WERI-Rb-1 (cell line): ENCODE measurements at places on chromosomes 1 and 21.

DNA sequence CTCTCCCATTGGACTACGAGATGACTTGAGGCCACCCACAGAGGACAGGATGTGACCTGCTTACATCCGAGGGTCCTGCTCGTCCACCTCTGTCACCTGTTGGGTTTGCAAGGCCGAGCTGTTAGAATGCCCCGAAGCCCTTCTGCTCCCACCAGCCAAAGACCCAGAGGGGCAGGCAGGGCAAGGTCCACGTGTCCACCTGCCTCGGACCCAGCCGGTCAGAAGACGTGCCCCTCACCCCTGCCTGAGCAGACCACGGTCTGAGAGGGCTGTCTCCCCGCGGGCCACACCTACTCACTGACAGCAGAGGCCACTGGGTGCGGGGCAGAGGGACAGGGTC, 30.3 kb upstream of the TRAPPC10 start:
- DNase-seq: no peak

DNA sequence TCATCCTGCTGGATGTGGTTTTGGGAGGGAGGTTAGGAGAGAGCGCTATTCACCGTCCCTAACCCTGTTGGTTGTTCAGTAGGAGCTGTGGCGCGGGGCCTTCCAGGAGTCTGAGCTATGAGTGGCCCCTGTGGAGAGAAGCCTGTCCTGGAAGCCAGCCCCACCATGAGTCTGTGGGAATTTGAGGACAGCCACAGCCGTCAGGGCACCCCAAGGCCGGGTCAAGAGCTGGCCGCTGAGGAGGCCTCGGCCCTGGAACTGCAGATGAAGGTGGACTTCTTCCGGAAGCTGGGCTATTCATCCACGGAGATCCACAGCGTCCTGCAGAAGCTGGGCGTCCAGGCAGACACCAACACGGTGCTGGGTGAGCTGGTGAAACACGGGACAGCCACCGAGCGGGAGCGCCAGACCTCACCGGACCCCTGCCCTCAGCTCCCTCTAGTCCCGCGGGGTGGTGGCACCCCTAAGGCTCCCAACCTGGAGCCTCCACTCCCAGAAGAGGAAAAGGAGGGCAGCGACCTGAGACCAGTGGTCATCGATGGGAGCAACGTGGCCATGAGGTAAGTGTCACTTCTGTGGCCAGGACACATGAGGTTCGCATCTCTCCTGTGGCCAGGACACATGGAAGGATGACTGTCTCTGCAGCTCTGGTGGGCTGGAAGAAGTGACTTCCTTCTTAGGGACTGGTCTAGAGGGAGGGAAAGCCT, 1.2 kb downstream of the ZC3H12A start:
- no peak for DNase-seq

DNA sequence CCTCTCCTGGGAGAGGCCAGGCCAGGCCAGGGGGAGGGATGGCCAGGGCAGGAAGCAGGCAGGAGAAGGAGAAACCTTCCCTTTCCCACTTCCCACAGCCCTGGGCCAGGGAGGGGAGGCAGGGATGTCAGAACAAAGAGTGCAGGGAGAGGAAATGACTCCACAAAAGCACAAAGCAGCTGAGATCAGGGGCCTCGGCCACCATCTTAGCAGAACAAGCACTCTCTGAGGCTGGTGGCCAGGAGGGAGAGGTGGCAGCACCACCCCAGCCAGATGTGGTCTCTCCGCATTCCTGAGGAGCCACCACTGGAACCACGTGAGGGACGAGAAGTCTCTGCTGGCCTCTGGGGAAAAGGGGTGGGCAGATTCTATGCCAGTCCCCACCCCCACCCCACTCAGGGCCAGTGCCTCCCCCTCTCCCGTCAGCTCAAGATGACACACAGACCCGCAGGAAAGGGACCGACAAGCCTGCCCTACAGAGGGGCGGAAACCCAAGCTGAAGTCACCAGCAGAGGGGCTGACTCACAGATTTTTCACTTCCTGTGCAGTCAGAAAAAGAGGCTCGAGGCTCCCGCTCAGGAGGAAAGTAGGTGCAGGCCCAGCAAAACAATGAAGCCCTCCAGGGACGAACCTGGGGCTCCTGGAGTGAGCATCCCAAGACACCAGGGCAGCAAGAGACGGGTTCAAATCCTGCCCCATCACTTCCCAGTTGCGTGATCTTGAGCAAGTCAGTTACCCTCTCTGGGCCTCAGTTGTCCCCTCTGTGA, 24.1 kb upstream of the ALDH4A1 start:
- no peak for DNase-seq

DNA sequence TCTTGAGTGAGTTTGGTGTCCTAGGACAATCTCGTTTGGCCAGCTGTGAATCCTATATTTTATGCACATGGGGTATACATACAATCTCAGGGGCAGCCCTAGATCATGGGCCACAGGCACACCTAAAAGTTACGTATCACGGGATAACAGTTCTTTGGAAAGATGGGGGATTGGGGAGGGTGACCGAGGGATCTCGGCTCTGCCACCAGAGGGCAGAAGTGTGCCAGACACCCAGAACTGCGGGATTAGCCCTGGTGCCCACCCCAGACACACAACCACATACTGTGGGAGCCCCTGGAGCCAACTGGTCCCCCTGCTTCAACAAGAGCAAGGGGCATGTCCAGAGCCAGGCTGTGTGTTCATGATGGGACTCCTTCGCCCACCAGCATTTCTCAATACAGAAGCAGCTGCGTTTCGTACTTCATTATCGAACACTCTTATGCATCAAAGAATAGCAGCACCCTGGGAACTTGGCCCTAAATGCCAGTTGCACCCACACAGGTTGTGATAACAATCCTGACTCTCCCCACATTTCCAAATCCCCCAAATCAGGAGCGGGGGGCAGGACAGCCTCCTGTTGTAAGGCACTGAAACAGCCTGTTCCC, 37.4 kb downstream of the TMCO4 start:
- DNase-seq: peak; percentile 50

DNA sequence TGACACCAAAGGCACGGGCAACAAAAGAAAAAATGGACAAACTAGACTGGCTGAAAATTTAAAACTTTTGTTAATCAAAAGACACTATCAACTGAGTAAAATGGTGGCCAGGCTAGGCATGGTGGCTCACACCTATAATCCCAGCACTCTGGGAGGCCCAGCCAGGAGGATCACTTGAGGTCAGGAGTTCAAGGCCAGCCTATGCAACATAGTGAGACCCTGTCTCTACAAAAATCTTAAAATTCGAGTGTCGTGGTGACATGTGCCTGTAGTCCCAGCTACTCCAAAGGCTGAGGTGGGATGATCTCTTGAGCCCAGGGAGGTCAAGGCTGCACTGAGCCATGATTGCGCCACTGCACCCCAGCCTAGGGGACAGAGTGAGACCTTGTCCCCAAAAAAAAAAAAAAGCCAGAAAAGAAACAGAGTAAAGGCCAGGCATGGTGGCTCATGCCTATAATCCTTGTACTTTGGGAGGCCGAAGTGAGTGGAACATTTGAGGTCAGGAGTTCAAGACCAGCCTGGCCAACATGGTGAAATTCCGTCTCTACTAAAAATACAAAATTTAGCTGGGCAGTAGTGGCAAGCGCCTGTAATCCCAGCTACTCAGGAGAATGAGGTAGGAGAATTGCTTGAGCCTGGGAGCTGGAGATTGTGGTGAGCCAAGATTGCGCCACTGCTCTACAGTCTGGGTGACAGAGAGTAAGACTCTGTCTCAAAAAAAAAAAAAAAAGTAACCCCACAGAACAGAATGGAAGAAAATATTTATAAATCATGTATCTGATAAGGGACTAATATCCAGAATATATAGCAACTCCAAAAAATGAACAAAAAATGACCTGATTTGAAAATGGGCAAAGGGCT, 8.0 kb downstream of the TUT4 start:
- DNase-seq: no peak

DNA sequence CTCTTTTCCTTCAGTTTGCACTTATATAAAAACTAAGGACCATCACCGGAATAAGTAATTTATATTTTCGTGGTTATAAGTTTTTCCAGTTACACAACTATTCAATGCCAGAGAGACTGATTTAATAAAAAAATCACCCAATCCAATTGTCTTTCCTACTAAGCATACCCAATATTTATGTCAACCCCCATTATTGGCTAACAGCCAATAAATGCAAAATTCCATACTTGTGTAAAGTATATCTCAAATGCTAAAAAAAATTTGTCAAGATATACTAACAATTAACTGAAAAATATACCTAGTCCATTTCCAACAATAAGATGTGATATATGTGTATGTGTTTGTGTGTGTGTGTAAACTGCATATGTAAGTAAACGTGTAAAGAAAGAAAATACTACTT, 117.4 kb downstream of the AGBL4 start:
- DNase-seq: no peak

GRCh38 chr1:232805269-232806185, at the start of gene MAP10:
Gene MAP10, plus strand, starts transcription at chr1:232805416. Its CDS starts 34 bp downstream, at chr1:232805450.
- peak; percentile 67 for DNase-seq

GRCh38 chr1:201125019-201125418, 2.0 kb downstream of the ASCL5 start:
- no peak for DNase-seq

- no peak for DNase-seq
These were observed 99.9 kb downstream of the ROR1 start for GRCh38 chr1:63873751-63874150.

DNA sequence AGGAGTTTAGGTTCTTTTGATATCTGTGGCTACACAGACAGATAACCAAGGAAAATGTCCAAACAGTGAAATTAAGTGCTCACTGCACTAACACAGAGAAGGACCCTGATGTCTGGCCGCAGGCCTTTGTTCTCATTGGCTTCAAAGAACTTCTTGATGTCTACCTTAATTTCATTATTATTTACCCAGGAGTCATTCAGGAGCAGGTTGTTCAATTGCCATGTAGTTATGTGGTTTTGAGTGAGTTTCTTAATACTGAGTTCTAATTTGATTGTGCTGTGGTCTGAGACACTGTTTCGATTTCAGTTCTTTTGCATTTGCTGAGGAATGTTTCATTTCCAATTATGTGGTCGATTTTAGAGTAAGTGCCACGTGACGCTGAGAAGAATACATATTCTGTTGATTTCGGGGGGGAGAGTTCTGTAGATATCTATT, 15.2 kb upstream of the LGALS8 start:
- DNase-seq: no peak

DNA sequence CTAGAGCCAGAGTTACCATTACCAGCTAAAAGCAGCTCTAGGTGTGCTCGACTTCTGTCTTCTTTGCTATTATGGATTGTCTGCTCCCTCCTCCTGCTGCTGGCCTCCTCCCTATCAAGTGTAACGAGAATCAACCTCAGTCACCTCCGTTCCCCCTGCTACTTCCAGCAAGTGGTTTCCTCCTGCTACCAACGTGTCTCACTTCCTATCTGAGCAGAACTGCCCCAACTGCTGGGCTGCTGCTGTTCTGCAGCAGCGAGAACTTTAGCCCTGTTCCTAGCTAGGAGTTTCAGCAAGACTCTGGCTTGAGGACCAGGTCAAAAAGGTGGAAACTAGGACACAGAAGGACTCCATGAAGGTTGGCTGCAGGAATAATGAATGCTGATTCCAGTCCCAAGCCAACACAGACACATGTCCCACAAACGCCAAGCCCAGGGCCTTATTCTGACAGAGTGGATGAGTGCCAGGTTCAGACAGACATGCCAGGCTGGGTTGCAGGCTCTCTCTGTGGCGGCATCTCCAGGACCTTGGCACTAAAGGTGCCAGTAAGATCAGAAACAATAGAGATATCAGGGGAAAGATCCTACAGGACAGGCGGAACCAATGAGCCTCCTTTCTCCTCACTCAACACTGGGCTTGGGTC, 46.9 kb downstream of the CD34 start:
- DNase-seq: no peak

- DNase-seq: no peak
These were observed 42.6 kb downstream of the CCDC18 start for GRCh38 chr1:93223023-93223675.

DNA sequence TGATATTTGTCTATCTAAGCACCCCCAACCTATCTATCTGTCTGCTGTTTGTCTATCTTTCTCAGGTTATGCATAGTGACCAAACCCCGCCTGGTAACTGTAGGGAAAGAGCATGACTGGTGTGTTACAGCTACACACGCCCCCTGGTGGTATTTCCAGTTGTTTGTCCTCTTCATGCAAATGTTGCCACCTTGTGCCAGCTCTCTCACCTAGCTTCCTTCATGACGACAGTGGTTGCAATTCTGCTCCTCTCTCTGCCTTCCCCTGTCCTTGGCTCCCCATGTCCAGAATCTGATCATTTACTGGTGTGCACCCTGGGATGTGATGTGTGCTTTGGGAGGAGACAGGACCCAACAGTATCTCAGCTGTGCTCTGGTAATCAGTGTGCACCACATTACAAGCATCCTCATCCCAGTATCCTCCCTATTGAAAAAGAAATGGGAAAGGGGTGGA, 8.1 kb upstream of the INKA2 start:
- DNase-seq: peak; percentile 61

GRCh38 chr21:33046455-33046854, 20.7 kb downstream of the OLIG2 start:
- no peak for DNase-seq

- no peak for DNase-seq
These were observed 46.5 kb downstream of the FH start for GRCh38 chr1:241473026-241473425.

DNA sequence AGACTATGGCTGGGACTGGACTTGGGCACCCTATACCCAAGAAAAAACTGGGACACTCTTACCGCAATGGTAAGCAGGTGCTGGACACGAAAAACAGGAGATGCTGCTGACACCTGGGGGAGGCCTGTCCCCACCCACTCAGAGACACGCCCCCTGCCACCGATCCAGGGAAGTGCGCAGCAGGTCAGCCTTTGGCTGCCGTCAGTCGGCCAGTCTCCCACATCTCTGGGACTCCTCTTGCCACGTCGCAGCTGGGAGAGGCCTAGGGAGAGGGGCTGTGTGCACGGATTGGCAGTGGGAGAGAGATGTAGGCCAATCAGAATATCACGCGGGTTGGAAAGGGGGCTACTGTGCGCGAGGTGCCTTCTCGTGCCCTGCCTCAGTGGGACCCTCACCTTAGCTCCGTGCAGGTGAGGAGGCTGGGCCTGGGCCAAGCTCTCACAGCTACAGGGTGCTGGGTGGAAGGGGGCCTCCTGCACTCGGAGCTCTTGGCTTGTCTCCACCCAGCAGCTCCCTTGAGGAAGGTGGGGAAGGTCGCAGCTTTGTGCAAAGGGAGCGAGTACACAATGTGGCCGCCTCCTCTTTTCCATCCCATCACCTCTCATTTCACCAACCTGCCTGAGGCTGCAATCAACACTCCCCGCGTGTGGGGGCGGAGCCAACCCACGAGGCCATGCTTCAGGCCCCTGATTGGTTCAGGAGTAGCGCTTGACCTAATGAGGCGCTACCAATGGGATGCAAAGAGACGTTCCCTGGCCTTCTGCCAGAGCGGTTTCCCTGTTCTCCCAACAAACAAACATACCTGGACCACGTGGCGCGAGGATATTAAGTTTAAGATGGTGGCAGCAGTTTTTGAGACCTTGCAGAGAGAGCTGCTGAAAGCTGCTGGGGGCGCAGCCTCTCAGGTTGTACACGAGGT, 25.7 kb upstream of the LDLRAP1 start:
- no peak for DNase-seq

GRCh38 chr1:233587958-233588799, 25.7 kb upstream of the KCNK1 start:
- DNase-seq: no peak

DNA sequence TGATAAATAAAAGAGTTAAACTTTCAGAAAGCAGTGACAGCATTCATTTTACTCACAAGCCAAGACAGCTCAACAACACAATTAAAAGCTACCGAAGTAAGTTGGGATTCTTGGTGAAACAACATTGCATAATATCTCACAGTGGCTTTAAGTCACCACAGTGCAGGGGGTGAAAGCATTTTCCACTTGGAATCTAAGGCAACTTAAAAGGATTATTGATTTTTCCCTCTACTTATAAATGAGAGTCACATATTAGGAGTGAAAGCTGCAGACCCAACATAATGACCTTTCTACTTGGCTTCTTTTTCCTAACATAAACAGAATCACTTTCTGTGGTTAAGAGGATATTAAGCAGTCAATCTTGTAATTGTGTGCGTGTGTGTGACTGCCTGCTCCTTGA, 536.6 kb upstream of the CXADR start:
- DNase-seq: no peak
